ENCODE measurements at places on chromosomes 3 and 15.

GRCh38 chr3:63937661-63938651, 25.8 kb upstream of the SCAANT1 start:
- DNase-seq, result no peak

DNA sequence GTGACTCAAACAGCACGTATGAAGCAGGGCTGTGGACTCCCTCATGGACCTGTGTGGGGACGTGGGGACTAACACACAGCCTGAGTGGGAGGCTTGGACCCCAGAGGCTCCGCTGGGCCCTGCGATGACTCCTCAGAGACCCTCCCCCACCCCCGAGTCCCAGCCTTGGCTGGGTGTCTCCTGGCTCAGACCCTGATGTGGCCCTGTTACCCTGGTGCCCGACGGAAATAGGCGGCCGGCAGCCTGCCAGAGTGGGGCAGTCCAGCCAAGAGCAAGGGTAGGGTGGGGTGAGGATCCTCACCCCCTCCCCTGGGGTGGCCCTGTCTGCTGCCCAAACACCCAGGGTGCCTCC, 15.3 kb downstream of the TNK2 start:
- no peak for DNase-seq

DNA sequence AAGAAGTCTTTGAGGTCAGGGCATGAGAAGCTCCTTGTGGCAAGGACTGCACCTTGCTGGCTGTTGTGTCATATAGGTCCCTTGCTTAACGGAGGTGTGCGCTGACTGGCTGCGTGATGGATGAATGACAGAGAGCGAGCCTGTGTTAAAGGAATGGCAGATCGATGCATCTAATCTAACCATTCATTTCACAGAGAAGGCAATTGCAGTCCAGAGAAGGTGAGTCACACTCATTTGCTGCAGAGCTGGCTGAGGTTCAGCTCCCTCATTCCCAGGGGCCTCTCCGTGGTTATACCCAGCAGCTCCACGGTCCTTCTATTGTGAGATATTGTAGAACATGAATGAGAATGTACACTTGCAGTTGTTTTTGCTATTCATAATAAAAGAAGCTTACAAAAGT, 289.3 kb downstream of the EPHB1 start:
- no peak for DNase-seq

DNA sequence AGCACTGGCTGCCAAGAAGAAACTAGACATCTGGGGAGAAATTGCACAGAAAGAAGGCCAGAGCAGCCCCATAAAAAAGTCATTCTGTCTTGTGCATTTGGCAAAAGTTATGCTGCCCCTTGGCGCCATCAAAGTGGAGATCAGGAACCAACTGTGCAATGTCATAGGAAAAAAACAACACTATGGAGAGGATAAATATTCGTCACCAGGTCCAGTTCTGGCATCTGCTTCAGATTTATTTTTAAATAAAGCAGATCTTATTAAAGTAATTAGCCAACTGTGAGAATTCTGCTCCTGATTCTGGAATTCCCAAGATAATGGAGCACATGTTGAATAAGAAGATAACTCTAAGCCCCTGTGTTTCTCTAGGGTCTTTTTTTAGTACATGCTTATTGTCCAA, 500.0 kb upstream of the IL12A start:
- no peak for DNase-seq

- DNase-seq, result no peak
Measured at GRCh38 chr15:46301291-46301690, 666.5 kb downstream of the SQOR start.

GRCh38 chr3:39753391-39753790, 56.0 kb upstream of the MYRIP start:
- no peak for DNase-seq

GRCh38 chr3:105780107-105780506, 88.7 kb downstream of the CBLB start:
- DNase-seq, result no peak

GRCh38 chr15:62404194-62404985, 239.3 kb upstream of the C2CD4B start:
- DNase-seq, result peak; percentile 71

DNA sequence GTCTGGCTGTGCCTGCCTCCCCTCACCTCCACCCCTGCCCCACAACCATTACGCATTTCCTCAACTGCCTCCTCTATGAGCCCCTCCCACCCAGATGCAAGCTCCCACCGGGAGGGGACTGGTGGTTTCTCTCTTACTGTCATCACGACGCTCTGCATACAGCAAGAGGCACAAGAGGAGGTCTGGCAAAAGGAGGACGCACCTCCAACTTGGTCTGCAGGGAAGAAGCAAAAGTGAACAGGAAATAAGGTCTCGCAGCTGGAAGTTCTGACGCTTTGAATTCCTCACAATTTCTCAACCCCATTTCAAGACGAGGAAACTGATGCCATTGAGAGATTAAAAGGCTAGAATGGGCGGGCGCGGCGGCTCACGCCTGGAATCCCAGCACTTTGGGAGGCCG, 42.3 kb upstream of the MUC4 start:
- no peak for DNase-seq

- no peak for DNase-seq
Measured at GRCh38 chr3:65617787-65618186, 420.9 kb downstream of the MAGI1 start.

GRCh38 chr15:59035201-59035600, 47.7 kb downstream of the RNF111 start:
- no peak for DNase-seq
